Activated CD8-positive, alpha-beta memory T cell treated with anti-CD3 and anti-CD28 coated beads for 1 hour (primary cell): ENCODE measurements at places on chromosomes 12 and 14.

DNA sequence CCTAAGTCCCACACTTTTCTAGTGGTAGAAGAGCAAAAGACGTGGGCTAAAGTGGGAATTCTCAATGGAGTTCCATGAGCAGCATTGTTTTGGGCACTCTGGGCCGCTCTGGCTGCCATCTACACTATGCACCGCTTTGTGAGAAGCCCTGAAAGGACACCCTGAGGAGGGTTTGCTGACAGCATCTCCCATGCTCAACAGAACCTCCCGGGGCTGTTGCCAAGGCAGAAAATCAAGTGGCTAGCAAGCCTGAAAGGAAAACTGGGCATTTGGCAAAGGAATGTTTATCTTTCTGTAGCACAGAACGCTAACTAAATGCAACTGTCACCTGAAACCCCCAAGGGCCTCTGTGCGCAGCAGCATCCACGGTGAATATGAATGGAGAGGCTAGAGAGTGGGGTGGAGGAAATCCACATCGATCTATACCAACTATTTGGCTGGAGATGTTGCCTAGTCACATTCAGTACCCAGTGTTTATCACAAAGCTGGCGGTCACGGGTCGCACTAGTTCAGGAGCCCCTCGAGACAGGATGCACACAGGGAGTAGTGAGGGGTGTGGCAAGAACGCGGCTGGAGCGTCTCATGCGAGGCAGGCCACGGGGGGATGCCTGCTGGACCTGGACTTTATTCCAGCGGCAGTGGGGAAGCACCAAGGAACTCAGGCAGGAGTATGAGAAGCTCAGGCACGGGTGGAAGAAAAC lies 14.2 kb downstream of the APPL2 start:
- DNase-seq = no peak

DNA sequence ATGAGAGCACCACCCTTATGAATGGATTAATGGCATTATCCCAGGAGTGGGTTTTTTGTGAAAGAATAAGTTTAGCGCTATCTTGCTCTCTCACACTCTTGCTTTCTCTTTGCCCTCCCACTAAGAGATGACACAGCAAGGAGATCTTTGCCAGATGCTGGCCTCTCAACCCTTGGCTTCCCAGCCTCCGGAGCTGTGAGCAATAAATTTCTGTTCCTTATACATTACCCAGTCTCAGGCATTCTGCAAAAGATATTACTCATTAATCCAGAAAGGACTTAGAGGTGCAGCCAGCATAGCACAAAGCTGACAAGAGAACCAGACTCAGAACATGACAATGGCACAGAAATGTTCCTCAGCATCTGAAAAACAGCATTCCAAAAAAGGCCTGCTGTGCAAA lies 190.6 kb downstream of the ITPR2 start:
- DNase-seq = no peak

- no peak for DNase-seq
Measured at GRCh38 chr14:101755591-101756324, 5.8 kb upstream of the PPP2R5C start.

DNA sequence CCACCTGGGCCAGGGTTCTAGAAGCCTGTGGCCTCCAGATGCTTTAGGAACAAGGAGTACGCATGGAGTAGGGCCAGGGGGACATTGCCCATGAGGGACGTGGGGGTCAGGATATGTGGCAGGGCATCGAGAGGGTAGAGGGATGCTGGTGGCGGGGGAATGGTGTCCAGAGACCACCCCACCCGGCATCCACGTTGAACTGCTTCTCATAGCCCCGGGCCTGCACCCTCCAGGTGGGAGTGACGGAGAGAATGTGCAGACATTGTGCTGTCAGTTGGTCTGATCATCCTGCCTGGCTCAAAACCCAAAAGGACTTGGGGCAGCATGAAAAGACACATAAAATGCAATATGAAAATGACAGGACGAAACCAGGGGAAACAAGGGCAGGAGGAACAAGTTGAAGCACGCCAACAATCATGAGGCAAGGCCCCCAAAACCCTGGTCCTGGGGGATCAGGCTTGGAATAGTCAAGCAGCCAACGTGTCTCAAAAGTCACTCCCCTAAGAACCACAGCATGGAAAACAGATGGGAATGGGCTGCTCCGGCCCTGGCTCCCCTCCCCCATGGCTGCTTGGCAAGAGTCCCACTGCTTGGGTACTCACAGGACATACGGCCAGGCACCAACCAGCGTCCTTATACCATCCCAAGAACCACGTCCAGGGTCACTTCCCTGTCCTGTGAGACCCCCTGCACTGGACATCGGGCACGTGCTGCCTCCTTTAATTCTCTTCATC lies 117.9 kb downstream of the DICER1 start:
- DNase-seq = no peak

DNA sequence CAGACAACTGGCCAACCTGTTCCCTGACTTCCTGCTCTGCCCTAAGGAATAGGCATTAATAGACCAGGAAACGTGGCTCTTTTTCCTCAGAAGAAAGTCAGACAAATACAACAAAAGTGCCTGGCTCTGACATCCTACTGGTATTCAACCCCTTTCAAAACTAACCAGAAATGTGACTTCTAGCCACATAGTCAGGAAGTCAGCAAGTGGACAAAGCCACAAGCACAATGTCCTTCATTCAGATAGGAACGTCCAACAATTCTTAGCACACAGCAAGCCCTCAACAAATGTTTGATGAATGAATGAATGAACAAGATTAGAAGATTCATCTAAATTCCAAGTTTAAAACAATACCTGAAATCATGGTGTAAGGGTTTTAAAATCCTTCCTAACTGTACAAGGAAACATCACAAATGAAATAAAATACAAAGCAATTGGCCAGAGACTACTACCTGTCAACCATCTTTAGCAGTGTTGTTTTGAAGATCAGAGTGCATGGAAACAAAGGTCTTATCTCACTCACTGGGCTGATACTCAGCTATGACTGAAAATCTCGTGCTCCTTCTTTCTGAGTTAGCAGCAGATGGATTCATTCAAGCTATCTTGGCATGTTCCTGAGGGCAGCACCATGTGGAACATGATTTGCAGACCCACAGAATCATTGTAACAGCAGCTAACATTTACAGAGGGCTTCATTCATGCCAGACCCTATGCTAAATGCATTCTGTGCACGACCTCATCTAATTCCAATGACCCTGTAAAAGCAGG lies 16.5 kb downstream of the APPL2 start:
- no peak for DNase-seq

DNA sequence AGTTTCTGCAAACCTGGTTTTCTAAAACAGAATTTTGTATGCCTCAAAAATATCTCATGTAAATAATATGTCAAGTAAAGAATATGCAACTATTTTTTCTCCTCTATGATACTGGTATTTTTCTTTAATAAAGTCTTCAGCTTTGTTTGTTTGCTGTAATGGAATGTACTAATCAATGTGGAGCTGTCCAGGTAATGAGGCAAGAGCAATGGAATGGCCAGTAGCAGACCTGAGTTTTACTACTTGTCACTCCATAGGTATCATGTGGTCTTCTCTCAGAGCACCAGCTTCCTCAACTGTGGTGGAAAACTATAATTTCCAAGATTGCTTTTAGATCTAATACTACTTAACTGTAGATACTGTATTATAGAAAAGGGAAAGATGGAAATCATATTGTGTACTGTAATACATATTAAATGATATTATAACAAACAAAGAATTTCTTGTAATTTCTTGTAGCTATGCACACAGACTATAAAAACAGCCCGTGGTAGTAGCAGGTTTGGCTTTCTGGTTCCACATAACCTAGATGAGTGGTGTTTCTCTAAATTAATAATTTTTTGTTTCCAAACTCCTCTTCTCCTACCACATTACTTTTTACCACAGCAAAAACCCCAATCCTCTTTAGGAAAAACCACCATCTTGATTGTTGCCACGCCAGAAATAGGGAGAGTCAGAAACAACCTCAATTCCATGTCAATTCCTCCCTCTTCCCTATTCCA lies 70.6 kb downstream of the KIF21A start:
- DNase-seq = no peak

GRCh38 chr12:100234166-100234565 lies 32.7 kb downstream of the DEPDC4 start:
- DNase-seq = no peak

DNA sequence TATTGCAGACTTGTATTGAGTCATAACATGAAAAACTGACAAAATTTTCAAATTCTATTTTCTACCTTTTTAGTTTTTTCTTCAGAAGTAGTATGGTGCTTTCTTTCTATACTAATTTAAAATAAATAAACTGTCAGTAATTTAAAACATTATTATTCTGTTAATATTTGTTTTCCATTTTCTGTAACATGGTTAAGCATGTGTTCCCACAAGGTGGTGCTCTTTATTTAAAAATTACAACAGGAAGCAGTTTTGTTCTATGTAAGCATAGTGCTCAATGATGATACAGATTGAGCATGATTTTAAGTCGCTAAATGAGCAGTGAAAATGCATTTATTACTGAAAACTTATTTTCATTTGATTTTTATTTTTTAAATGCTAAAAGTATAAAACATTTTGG lies 114.6 kb downstream of the PPFIA2 start:
- no peak for DNase-seq

DNA sequence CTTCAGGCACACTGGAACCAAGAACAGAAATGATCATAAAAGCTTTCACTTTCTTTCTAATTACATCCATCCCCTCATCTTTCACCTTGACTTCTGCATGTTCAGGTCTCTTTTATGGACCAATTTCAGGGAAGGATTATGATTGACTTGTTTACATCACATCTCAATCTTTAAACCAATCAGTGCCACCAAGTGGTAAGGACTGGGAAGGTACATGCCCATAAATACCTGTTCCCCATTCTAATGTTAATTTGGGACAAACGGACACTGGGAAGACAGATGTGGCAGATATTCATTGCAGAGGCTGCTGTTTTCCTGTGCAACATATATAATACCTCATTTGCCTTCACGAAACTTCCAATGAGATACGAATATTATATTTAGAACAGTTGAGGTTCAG lies 978.1 kb downstream of the GALC start:
- DNase-seq = no peak

DNA sequence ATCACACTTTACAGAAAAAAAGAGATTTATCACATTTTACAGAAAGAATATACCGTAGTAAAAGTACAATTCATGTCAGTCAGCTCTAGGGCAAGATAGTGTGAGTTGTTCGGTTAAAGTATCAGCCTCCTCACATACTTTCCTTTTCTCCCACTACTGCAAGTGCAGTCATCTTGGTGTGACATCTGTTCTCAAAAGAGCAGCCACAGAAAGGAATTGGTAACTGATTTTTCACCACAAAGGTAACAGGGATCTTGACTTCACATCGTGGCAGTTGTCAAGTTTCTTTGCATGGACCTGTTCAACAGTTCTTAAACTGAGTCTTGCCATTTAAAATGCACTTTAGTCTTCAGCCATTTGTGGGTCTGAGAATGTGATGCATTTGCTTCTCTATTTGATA lies 5.0 kb upstream of the E2F7 start:
- no peak for DNase-seq

DNA sequence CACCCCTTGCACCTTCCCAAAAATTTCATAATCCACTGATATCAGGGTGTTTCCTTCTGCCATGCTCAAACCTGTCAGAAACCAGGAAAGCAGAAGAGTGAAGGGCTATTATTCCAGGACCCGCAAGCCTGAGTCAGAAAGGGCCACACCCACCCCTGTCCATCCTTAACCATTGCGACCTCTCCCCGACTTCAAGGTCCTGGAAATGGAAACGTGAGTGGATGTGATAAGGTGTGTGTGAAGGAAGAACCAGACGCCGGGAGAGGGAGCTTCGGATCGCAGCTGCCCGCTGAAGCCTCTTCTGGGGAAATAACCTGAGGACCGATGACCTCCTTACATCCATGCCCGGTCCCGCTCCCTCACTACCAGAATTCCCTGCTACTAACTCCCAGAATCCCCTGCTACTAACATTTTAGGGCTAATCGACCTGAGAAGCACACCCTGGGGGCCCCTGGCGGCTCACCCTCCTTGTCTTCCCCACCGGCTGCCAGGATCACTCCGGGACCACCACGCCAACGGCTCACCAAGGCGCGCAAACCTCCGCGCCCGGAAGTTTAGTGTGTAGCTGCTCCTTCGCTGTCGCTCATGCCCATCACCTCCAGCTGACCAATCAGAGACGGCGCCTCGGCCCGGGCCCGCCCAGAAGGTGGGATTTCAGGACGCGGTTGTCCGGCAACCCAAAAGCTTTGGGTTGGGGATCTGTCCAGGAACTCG lies at the start of gene ACYP1:
TSS of gene ACYP1 (minus strand) at position 534 of the 714 bp plus-strand sequence. CDS start at position 63, 471 bp downstream.
- DNase-seq = peak; percentile 79

DNA sequence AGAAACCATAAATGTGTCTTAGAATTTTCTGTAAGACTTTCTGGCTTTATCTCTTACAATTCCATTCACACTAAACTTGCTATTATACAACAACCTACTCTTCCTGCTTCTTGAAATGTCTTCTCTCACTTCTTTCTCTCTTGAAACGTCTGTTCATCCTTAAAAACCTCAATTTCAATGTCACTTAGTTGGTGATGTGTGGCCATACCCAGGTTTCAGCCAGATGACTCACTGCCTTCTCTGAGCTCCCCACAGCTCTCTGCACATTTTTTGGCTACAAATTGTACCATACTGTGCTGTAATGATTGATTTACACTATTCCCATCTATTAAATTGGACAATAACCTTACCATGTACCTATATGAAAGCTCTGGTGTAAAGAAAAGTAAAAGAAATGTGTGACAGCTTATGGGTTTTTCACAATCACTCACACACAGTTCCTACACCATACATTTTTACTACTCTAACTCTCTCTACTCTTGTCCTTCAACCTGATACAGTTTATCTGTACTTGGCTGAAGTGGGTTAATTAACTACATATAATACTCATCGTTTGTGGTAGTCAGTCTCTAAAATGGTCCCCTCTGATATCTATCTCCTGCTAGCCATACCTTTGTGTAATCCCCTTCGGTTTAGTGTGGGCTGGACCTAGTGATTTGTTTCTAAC lies 222.1 kb downstream of the NELL2 start:
- DNase-seq = no peak

DNA sequence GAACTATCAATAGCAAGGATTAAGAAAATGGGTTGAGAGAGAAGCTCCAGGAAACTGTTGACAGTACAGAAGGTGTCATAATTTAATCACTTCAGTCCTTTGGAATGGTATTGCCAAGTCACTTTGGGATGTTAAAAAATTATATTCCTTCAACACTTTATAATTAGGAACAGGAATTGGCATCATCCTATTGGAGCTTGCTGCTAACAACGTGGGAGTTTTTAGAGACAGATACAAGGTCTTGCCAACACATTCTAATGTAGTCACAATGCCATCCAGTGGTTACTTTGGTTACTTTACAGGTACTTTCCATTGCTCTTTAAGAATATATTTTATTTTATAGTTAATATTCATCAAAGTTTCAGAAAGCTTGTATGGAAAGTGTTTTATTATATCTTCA lies 310.1 kb downstream of the SYT1 start:
- DNase-seq = no peak
